ENCODE measurements at places on chromosomes 7 and 10.
A peak's percentile ranks its signal among the peaks of the same experiment; 100 is the strongest.

- no peak for DNase-seq
Measured at GRCh38 chr10:97580421-97581367, 3.5 kb upstream of the HOGA1 start.

DNA sequence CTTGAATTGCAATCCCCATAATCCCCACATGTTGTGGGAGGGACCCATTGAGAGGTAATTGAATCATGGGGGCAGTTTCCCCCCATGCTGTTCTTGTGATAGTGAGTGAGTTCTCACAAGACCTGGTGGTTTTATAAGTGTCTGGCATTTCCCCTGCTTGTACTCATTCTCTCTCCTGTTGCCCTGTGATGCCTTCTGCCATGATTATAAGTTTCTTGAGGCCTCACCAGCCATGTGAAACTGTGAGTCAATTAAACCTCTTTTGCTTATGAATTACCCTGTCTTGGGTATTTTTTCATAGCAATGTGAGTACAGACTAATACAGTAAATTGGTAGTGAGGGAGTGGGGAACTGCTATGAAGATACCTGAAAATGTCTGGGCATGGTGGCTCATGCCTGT, 65.0 kb downstream of the ANKRD7 start:
- no peak for DNase-seq

GRCh38 chr7:9391984-9392383, 958.6 kb downstream of the NXPH1 start:
- no peak for DNase-seq

- no peak for DNase-seq
Measured at GRCh38 chr10:1858048-1858447, 120.7 kb upstream of the ADARB2 start.

DNA sequence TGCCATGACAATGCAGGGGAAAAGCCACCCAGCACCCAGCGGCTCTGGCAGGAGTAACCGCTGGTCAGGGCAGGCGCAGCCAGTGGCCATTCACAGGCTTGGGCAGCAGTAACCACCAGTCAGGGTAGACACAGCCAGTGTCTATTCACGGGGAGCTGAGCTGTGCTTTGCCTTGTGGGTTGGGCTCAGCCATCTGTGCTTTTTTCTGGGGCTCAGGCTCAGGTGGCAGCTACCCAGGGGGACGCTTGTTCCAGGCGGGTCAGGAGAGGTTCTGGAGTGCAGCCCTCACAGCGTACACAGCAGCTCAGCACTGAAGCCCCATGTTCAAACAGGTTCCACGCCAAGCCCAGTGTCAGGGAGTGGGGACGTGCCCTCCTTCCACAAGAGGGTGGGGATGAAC, 28.5 kb downstream of the FOXL3 start:
- DNase-seq, result no peak

DNA sequence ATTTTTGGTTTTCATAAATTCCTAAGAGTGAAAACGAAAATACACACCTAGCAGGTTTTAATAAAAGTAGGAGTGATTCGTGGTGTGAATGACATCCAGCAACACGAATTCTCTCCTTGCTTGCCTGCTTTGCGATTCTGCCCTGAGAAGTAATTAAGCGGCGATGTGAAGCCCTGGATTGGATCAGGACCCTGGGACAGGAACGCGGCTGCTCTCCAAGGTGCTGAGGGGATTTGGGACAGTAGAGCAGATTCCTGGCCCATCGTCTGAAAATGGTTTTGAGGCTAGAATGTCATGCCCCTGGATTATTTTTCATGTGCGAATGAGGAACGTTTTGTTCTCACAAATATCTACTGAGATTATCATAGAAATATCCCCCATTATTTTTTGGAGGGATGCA, 7.8 kb downstream of the NPS start:
- DNase-seq, result peak; percentile 33

DNA sequence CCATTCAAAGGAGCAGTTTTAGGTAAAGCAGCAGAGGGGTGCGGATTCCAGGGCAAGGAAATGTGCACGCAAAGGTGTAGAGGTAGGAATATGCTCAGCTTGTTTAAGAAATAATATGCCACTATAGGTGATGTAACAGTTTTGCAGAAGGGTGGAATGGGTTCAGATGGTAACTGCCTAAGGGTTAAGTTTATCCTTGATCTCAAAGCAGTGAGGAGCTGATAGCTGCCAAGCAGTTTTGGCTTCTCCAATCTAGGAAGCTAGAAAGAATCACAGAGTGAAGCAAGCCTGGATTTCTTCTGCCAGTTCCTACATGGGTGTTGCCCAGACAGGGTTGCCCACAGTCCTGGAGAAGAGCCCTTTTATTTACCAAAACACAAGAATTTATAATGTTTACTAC, 6.0 kb downstream of the ACADSB start:
- DNase-seq, result no peak

DNA sequence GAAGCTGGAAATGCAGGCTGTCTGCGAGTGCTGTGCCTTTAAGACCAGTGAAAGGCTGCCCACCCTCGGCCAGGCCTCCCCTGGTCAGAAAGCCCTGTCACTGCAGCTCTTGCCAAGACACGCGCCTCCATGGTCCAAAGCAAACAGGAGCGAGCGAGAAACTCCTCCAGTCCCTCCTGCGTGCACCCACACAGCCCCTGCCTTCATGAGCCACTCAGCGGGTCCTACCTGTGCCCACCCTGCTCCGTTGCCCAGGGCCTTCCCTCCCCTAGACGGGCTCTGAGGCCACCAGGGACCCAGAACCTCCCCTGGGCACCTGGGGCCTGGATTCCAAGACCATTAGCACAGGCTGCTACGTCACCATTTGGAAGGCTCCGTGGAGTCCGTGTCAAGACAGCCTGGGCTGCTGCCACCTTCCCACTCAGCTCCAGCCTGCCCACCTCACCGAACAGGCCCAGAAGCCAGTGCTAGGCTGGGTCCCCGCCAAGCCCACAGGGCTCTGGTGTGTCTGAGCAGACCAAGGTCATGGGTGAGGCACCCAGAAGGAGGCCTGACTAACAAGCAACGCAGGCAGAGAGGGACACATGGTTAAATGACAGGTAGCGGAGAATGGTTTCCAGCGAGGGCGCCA, 144.5 kb downstream of the NEURL1 start:
- peak; percentile 66 for DNase-seq

GRCh38 chr7:43592326-43592725, 9.4 kb downstream of the STK17A start:
- no peak for DNase-seq

DNA sequence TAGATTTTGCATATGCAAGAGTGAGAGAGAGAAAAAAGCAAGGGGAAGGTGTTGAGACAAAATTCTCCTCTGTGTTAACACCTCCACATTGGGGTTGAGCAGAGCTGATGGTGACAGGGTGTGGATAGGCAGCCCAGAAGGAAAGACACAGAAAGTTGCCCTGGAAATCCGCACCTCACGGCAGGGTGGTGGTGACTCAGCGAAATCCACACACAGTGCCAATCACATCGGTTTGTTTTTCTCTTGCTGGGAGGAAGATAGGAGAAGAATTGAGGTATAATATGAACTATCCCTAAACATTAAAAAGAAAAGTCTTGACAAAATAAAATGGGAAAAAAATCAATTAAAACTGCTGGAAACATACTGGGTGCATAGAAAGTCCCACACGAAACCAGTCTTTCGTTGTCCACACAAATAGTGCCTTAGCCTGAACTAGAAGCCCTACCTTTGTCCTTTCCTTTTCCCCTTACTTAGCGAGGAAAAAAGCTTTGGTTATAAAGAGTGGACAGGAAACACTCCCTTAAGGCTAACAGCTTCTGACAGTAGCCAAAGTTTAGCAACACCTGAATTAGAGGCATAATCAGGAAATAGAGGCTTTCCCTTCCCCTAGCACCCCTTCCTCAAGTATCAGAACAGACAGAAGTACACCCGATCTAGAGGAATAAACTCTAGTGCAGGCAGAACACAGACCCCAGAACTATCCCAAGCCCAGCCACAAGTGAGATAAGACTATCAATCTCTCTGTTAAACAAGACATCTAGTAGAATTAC, 39.2 kb upstream of the DNAJC1 start:
- DNase-seq, result no peak

DNA sequence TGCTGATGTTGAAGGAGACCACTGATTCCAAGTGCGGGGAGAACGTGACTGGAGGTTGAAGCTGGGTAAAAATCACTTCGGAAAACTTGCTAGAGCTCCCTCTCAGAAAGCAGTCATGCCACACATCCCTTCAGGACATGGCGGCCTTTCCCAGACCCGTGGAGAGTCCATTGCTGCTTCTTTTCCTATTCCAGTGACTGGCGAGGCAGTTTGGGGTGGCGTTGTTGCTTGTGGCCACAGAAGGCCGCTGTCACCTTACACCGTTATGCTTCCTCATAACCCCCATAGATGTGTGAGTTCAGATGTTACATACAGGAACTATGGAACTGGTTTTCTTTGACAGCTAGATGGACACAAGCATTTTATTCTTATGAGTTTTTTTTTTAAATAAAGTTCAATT, 235.6 kb upstream of the POM121L12 start:
- DNase-seq, result no peak

GRCh38 chr7:88756802-88757201, 2.7 kb upstream of the ZNF804B start:
- DNase-seq, result no peak

DNA sequence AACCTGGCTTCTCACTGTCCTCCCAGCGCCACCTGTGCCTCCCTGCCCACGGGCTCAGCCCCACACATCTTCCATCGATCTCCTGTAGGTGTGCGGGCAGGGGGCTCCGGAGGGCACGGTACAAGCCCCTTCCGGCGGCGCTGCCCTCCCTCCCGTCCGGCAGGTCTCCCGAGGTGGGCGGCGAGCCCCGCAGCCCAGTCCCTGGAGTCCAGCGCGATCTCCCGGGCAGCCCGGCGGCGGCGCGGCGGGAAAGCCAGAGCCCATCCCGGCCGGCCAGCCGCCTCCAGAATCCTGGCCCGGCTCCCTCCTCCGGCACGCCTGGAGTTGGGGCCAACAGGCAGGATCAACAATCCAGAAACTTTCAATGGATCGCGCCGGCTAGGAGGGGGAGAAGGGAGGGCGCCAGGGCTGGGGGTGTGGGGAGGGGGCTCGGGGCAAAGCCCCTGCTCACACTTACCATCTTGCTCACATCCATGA, 100.1 kb downstream of the HIP1 start:
- DNase-seq, result peak; percentile 67

DNA sequence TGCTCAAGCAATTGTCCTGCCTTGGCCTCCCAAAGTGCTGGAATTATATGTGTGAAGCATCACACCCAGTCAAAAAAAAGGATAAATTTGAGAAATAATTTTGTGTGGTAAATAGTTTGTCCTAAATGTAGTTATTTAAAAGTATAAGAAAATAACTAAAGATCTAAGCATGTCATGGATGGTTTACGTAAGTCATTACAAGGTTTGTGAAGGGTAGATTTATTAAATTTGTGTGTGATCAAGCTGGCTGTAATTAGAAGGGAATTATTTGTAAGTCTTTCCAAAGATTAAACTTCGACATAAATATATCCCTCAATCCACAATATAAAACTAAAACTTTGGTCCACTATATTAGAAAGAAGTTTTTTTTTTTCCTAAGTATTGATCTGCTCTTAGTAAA, 28.6 kb downstream of the ORC5 start:
- DNase-seq, result no peak

GRCh38 chr7:46725838-46726237, 804.8 kb upstream of the IGFBP3 start:
- no peak for DNase-seq

GRCh38 chr7:101875283-101875846, 57.9 kb downstream of the CUX1 start:
- DNase-seq, result no peak

DNA sequence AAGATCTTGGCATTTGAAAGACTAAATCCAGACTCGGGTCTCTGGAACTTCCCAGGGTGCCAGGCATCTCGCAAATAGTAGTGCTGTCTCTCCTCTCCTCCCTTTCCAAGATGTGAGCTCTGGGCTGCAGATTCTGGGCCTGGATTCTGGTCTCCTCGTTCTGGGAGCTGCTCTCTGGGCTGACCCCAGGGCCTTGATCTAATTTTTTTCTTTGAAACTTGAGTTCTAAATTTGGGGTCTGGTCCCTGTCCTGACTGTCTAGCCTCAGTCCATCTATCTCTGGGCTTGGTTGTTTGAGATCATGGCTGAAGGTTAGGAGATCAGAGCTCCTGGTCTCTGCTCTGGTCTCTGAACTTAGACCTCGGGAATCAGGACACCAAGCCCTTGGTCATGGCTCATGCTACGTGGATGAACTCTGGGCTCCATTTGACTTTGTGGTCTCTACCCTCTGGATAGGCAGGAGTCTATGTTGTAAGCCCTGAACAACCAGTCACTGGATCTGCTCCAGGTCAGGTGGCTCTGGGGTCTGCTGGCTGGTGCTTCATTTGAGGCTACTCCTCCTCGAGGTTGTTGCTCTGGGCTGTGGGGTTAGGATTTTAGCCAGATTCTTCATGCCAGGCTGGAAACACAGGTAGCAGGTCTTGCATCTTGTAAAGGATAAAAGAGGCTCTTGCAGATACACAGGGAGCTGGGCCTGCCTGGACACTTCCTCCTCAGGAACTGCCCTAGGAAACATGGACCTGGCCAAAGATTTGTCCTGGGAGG, 8.0 kb upstream of the MBL2 start:
- no peak for DNase-seq

- peak; percentile 22 for DNase-seq
Measured at GRCh38 chr7:112021379-112022044, 184.7 kb downstream of the DOCK4 start.

GRCh38 chr7:26451997-26452396, 160.3 kb downstream of the SNX10 start:
- no peak for DNase-seq

DNA sequence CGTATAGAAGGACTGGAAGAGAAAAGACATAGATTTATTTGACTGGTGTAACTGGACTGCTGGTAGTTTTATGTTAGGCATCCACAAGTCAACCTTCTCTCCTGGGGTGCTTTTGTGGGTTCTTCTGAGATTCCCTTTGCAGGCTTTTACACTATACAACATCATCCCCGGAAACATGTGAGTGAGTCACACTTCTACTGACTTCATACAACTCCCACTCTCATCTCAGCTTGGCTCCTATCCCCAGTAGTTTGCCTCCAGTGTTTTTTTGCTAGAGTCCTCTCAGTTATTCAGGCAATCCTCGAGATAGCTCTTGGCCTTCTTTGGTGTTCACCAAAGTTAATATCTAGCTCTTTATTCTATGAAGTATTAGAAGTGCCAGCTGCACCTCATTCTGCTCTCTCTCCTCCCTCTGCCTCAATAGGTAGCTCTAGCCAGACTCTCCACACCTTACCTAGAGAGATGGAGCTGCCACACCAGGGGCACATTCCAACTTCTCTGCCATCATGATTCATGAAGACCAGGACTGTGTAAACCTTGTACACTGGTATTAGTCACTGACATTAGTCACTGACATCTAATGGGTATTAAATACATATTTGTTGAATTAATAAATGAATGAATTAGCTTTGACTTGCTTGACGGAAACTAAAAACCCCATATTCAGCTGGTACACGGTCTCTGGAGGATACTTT, 281.9 kb downstream of the PPP1R3A start:
- DNase-seq, result no peak

- no peak for DNase-seq
Measured at GRCh38 chr7:16774986-16775385, 21.4 kb downstream of the TSPAN13 start.
